Fibroblast of pulmonary artery (primary cell): ENCODE measurements at places on chromosomes 7 and 10.
A peak's percentile ranks its signal among the peaks of the same experiment; 100 is the strongest.

DNA sequence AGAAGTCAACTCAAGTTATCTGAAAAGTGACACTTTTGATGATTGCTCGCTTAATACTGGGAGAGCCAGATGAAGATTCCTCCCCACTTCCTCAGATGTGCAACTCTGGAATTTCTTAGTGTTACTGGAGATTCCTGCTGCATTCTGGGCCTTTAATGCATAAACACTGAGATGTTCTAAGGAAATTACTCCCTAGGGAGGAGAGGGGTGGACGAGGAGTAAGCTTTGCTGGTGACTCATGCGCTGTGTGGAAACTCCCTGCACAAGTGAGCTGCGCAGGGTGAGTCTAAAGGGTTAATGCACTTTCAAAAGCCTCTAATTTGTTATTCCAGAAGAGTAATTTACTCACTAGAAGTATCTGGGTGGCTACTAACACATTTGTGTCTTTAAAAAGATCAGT, 46.3 kb downstream of the EGFR start:
- DNase-seq: peak; percentile 98

- peak; percentile 60 for DNase-seq
These were observed 113.2 kb downstream of the CDK6 start for GRCh38 chr7:92723205-92723604.

DNA sequence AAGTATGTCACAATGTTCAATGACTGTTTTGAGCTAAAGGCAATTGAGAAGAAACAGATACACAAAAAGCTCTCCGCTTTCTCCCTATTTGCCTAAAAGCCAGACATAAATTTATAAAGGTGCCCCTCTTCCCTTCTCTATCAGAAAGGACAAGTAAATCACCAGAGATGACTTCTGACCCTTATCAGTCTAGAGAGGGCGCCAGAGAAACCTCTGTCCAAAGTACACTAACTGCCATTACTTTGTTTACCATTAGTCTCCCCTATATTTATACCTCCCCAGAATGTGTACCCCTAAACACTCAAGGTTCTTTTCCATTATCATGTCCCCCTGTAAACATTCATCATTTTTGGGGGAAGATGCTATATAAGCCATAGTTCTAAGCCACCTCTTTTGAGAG, 49.3 kb downstream of the TPK1 start:
- no peak for DNase-seq

DNA sequence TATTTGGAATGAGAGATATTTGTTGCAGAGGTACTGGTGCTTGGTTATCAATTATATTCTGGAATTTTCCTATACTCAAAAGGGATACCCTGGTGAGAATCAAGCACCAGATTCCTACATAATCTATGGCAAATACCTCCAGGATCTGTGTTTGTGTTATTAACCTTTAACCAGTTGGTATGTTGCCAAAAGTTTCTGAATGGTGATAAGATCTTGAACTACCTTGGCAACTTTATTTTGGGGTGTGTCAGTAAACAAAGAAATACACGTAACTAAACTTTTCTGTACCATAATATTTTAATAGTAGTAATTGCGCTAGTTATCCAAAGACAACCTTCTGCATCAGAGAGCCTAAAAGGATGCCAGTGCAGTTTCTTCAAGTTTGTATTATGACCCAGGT, 13.4 kb downstream of the SCIN start:
- no peak for DNase-seq

GRCh38 chr7:96949766-96950165, 55.6 kb upstream of the DLX6 start:
- DNase-seq: peak; percentile 10

DNA sequence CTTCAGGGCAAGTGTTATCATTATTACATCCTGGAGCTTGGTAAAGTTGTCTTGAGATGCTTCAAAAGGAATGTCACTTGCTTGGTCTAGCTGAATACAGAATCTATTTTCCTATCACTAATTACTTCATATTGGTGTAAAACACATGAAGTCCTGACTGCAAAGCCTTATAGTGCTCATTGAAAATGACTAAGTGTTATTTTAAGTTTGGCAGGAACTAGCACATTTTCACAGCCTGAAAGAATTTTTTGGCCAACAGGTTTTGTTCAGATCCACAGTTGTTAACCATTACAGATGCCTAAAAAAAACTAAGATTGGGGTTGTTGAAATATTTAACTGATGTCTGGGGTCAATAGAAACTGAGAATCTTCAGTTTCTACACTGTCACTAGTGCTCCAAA, 149.3 kb downstream of the NEBL start:
- DNase-seq: no peak

GRCh38 chr7:114426824-114427223, 12.2 kb downstream of the FOXP2 start:
- peak; percentile 55 for DNase-seq

DNA sequence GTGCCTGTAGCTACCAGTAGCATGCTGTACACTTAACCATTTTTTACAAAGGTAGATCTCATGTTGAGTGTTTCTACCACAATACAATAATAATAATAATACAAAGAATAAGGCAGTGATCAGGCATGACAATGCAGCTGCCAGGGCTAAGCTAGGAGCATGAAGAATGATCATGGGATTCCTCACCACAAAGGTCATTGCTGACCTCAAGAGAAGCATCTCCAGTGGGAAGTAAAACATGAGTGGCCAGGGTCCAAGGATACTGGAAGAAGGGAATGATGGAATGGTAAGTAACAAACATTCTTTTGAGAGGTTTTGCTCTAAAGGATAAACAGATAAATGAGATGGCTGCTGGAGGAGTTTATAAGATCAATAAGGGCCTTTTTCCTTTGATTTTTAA, 591.1 kb downstream of the TNS3 start:
- peak; percentile 17 for DNase-seq

GRCh38 chr7:24981171-24981951, 1.4 kb upstream of the OSBPL3 start:
- peak; percentile 47 for DNase-seq

DNA sequence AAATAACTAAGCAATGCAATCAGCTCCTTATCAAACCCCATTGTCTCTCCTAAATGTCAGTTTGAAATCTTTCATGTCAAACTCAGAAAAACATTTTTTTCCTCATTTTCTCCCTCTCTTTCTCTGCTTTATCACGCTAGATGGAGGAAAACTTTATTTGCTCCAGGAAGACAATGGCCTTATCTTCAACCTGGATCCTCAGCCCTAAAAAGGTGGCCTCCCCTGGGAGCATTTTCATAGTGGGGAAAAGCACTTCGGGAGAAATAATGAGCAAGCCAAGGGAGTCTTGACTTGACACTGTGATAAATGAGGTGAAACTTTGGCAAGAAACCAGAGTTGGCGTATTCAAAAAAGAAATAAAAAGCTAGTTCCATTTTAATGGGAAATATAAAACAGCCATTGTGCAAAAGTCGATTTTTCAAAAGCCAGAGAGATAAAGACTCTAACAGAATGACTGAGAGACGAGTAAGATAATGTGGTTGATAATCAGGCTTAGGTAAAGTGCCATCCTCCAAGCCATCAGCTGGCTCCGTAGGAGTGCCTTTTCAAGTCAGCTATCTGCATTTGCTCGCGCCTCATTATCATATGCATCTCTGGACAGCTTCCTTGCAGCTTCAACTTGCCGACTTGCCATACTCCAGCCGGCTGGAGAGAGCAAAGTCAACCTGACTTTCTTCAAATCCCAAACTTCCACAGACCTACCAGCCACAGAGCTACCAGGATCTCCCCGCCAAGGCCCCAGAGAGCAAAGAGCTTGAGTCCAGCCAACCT, 19.9 kb downstream of the HABP2 start:
- DNase-seq: no peak

GRCh38 chr10:86327954-86328725, 38.5 kb downstream of the GRID1 start:
- no peak for DNase-seq

- no peak for DNase-seq
These were observed 381.4 kb downstream of the DGKB start for GRCh38 chr7:14521183-14521582.

GRCh38 chr10:129332476-129332875, 134.6 kb upstream of the MGMT start:
- DNase-seq: peak; percentile 30

GRCh38 chr7:104653825-104654401, 325.5 kb downstream of the LHFPL3 start:
- no peak for DNase-seq
